ENCODE measurements at places on chromosomes 12 and 14.

- DNase-seq = no peak
Measured at GRCh38 chr12:113088037-113088436, 31.5 kb downstream of the DTX1 start.

DNA sequence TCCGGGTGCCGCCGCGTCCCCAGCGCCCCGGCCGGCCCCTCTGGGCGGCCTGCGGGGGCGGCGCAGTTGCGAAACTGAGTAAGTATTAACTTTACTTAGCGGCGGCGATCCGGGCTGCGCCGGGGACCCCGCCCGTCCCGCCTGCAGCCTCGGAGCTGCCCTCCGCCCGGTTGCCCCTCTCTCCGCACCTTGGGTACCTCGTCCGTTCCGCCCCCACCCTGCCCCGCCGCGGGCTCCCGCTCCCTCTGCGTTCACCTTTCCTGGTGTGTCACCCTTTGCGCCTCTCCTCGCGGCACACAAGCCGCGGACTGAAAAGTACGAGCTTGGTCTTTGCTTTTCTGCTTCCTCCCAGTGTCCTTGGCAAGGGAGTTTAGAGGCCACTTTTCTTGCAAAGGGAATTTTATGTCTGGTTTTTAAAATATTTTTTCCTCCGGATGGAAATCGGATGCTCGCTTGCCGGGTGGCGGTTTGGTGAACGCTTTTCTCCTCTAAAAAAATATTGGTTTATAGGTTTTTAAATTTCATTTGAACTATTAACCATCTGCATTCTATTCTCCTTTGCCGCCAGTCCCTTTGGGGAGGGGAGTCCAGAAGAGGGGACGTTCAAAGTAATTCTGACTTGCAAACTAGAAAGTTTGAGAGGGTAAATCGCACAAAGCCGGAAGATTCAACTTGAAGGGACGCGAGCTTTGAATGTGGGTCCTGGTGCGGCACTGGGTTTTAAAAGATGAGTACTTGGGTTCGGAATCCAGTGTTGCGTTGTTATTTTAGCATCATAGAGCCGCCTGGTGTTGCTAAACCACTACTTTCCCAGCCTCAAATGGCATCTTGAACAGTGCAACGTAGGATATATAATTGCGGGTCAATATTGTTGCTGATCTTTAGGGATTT lies 834 bp downstream of the RASSF8 start:
- DNase-seq = peak; percentile 83

DNA sequence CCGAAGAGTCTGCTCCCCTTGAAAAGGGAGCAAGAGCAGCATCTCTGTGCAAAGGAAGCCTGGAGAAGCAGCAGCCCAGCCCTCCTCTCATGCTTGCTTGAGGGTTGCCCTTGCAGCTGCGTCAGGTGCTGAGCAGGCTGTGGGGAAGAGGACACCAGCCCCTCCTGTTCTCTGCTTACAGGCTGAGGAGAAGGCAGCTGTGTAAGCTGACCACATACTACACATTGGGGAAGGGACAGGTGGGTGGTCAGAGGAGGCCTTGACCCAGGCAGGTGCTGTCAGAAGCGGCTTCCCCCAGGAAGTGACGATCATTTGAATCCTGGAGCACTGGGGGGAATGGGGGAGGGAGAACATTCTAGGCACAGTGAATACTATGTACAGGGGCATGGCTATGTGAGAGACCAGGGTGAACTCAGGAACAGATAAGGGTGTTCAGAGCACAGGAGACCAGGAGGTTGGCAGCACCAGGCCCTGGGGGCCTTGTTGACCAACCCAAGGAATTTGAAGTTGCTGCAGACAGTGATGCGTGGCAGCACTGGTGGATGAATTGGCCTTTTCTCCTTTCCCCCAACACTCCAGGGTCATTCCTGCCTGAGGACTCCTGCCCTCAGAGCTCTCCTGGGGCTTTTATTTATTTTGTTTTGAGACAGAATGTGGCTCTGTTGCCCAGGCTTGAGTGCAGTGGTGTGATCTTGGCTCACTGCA lies 2.7 kb upstream of the KLC1 start:
- DNase-seq = no peak

DNA sequence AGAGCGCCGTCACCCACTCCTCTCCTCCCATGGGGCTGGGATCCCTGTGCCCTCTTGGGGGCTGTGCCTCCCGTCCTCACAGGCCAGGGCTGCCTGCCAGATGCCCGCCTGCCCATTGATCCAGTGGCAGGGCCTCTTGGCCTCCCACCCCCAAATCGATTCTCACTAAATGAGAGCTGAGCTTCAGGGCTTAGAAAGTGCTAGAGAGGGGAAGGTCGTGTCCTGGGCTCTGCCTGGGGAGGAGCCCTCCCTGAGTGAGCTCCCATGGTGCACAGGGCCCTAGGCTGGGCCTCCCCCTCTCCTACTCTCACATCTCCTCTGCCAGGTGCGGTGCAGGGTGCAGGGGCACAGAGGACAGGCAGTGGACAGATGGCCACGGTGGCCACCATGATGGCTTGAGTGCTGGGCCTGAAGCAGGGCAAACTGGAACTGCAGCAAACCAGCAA lies 9.2 kb downstream of the BEGAIN start:
- DNase-seq = no peak

DNA sequence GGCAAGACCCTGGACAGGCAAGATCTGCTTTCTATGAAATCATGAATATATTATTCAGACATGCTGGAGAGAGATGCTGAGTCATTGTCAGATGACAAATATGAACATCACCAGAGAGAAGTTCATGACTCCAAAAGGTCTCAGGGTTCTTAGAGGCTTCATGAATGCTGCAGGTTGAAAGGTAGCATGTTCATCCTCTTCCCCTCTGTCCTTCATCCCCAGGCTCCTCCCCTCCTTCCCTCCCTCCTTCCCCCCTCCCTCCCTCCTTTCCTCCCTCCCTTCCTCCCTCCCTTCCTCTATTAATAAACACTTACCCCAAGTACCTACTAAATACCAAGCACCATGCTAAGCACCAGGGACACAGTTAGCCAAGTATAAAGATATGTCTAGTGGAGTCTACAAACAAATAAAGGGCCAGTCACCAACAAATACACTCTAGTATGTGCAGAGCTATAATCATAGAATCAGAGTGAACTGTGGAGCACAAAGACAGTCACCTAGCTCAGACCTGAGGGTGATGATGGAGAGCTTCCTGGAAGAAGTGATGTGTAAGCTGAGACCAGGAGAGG lies 46.2 kb downstream of the RPH3A start:
- DNase-seq = peak; percentile 67

- DNase-seq = no peak
Measured at GRCh38 chr14:100321473-100322137, 1.5 kb upstream of the SLC25A47 start.

DNA sequence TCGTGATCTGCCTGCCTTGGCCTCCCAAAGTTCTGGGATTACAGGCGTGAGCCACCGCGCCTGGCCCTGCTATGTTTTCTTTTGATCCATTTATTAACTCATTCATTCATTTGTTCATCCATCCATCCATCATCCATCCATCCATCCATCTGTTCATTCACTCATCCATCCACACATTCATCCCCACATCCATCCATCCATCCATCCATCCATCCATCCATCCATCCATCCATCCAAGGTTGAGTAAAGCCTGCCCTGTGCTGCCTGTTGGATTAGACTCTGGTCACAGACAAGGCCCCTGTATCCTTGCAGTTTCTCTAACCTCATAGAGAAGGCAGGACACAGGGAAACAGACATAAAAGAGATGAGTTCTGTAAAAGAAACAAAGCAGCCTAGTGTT lies 44.9 kb downstream of the DNAH10 start:
- DNase-seq = no peak

GRCh38 chr14:92578511-92578910 lies 64.9 kb downstream of the RIN3 start:
- peak; percentile 57 for DNase-seq

GRCh38 chr12:110079477-110080400 lies 31.4 kb upstream of the C12orf76 start:
- no peak for DNase-seq

- DNase-seq = no peak
Measured at GRCh38 chr12:19084547-19084946, 45.0 kb upstream of the PLEKHA5 start.

GRCh38 chr12:89710873-89711750 lies 2.5 kb upstream of the ATP2B1 start:
- no peak for DNase-seq

DNA sequence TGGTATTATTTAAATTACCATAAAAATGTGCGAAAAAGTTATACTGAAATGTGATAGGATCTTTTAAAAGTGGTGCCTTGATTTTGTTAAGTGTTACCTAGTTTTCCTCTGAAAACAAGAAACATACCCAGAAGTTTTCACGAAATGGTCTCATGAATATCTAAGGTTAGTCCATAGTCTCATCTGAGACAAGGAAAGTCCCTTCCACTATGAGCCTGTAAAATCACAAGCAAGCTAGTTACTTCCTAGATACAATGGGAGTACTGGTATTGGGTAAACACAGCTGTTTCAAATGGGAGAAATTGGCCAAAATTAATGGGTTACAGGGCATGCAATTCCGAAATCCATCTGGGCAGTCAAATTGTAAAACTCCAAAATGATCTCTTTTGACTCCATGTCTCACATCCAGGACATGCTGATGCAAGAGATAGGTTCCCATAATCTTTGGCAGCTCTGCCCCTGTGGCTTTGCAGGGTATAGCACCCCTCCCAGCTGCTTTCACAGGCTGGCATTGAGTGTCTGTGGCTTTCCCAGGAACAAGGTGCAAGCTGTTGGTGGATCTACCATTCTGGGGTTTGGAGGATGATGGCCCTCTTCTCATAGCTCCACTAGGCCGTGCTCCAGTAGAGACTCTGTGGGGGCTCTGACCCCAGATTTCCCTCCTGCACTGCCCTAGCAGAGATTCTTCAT lies 271.4 kb downstream of the NAV3 start:
- DNase-seq = no peak

- DNase-seq = no peak
Measured at GRCh38 chr14:73740618-73741326, 26.6 kb upstream of the PNMA1 start.

- DNase-seq = no peak
Measured at GRCh38 chr14:96727491-96727890, 69.7 kb upstream of the VRK1 start.

GRCh38 chr14:96746101-96746500 lies 51.1 kb upstream of the VRK1 start:
- DNase-seq = no peak

DNA sequence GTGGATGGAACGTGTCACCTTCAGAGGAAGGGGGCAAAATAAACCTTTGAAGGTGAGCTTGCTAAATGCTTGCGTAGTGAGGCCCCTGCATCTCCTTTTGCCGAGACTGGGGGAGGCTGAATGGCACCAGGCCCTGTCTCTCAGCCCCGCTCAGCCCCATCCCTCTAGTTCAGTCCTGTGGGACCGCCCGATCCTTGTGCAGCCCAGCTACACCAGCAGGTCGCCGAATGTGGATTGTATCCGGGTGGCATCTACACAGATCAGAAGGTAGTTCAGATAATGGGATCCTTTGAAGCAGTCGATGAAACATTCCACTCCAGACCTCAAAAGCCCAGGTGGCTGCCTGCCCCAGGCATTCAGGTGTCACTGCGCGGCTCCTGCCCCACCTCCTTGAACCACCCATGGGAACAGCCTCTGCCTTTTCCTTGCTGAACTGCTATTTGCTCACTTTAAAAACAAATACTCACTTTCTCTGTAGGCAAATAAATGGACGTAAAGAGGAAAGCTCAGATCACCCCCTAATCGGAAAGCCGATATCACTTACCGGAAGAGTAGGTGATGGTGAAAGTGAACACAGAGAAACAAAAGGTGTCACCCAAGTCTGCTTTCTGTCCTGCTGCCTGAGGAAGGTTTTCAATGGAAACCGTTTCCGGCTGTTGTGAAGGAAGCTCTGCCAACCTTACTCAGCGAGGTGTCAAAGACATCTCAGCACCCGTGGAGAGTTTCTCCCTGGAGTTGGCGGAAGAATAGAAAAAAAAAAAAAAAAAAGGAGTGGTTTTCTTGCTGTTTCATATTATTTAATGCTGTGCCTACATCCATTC lies 100.3 kb upstream of the NCOR2 start:
- DNase-seq = no peak

DNA sequence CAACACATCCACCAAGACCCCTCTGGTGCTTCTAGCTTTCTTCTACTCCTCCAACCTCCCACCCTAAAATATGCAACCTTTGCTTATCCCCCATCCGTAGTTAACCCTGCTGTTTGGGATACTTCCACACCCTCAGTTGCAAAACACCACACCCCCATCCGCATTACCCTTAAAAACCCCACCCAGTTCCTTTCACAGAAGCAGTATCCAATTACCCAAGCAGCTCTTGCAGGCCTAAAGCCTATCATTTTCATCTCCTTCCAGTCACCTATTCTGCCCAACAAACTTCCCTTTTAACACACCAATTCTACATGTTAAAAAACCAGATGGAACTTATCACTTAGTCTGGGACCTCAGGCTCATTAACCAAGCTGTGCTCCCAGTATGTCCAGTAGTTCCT lies 88.2 kb downstream of the TMTC3 start:
- no peak for DNase-seq

DNA sequence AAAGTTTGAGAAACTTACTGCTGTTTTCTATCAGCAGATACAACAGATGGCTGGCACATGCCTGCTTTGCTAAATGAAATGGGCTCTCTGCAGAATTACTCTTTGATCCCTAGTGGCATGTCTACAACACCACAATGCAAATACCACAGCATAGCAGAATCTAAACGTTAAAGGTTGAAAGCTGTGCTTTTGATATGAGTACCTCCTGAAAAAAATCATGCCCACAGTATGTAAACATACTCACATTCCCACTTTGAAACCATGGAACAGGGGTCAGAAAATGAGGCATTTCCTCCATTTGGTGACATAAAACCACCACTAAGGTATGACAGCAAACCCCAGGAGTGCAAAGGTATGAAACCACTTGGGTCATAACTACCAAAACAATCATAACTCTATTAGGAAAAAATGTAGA lies 7.5 kb downstream of the WIF1 start:
- DNase-seq = no peak

DNA sequence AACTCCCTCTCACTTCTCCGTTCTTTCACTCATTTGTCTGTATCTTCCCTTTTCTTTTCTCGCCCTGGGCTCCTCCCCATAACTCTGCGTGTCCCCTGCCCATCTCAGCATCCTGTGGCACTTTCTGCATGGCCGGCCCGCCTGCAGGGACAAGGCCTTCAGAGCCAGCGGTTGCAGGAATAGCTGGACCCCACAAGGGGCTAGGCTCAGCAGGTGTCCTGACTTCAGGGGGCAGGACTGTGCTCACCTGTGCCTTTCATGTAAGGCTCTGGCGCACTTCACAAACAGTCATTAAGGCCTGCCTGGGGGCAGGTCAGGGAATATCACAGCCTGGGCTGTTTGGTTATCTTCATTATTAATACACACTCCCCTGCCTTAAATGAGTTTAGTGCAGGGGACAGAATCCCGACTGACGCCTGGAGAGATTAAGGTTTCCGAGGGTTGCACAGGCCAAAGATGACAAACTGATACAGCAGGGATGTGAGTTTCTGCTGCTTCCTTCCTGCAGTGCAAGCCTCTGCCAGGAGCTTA lies 768.8 kb upstream of the TBX3 start:
- DNase-seq = no peak
